ENCODE measurements at places on chromosomes 5 and 9.

DNA sequence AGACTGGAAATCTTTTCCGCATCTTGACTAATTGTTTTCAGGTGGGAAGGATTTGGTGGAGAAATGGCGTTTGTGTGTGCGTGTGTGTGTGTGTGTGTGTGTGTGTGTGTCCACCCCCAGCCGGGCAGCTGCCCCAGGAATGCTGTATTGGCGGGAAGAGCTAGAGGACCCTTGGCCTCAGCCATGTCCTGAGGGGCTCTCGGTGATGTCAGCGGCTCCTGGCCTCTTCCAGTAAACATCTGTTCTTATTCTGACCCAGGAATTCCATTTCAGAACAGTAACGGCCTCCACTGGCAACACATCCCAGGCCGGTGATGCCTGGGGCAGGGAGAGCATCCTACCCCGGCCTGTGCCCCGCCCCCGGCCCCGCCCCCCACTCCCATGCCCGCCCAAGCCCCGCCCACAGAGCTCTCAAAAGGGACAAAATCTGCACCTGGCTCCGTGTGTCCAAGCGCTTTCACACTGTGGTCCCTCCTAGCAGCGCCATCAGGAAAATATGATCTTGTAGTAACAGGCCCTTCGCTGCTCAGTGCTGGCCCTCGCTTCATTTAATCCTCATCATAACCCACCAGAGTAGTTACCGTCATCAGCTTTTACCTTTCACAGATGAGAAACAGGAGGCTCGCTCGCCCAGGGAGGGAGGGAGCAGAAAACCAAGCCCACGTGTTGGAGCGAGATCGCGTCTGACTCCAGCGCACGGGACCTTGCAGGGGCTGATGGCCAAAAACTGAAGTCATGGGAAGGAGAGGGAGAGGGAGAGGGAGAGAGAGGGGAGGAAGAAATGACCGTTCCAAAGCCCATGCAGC is 18.9 kb downstream of the ADAMTS2 start:
- no peak for DNase-seq

DNA sequence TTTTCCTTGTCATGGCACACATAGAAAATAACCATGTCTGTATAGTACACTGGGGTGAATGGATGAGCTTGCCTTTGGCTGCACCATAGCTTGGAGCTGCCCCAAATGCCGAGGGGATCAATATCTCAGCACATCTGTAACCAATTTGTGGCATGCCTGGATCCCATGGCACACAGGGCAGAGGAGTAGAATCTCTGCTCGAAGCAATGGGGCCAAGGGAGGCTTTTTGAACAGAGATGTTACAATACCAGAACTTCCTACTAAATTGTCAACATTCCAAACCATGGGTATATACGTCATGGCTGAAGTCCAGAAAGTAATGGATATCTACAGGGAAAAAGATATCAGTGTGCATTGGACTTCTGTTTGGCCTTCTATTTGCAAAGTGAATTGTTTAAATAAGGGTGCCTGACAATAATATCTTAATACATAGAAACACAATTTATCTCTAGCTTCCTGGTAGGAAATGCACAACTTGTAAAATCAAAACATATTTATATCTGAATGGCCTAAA is 39.0 kb downstream of the ESM1 start:
- no peak for DNase-seq

DNA sequence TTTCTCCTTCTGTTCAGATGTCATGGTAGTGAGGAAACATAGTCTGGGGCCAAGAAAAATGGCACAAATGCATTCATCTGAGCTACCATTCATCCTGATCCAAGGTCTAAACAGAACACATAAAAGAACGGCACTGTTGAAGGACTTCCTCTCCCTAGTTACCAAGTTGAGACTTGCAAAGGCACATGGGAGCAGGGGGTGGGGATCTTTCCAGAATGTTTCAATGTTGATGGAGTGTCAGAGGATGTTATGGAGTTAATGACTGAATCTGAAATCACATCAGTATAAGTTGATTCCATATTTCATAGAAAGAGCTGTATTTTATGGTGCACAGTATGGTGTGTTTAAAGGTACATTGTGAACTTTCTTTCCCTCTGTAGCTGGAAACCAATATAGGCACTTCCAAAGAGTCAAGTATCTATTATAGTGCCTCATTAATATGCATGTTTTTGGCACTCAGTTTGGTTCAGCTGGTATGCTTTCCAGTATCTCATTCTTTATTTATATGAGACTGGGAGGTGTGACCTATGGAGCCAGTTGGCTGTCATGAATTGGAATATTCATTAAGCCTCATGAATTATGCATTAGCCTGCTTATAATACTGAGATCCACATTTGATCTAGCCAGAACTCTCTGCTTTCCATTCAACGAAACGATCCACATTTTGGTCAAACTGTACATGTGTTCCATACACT is 603.0 kb downstream of the NR2F1-AS1 start:
- DNase-seq, result no peak

DNA sequence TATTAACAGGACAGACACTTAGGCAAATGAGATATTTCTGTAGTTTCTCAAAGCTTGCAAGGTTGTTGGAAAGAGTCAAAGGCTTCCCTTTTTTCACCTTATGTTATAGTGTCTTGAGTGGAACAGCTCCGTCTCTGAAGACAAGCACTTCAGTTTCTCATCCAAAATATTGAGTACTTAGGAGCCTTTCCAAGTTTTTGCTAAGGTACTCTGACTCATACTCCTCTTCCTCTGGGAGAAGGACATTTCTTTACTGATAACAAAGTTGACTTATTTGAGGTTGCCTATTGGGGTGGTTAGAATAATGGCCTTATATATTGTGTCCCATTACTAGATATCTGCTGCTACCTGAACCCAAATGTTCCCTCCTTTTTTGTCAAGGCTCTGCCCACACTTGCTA is 869.6 kb downstream of the MAT2B start:
- DNase-seq, result no peak

DNA sequence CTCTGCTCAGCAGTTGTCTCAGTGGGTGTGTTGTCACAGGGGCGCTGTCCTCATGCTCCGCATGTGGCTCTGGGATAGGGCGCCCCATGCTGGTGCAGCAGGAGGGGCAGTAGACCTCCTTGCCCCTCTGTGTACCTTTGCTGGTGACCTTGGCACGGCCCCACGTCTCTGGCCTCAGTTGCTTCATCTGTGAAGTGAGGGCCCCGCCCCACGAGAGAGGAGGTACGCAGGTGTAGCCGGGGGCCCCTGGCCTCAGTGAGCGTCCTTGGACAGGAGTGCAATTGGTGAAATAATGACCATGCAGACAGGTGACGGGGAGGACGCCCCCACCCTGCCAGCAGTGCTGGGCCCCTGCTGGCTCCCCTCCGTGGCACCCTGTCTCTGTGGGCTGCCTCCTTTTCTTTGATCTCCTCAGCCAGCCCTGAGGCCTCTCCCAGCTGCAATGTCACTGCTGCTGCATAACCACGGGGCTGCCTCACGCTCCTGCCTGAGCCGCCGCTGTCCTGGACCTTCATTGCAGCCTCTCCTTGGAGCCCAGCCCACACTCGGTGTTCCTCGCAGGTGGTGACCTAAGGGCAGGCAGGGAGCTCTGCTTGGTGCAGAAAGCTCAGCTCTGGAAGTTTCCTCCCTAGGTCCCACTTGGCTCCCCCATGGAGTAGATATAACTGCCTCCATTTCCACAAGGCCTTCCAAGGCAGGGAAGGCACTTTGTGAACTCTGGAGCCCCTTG is 57.3 kb downstream of the PHF2 start:
- DNase-seq, result no peak

- no peak for DNase-seq
Measured at GRCh38 chr5:139105621-139106071, 92.5 kb downstream of the SIL1 start.

GRCh38 chr9:114097613-114098020 is 1.5 kb downstream of the KIF12 start:
- DNase-seq, result no peak

DNA sequence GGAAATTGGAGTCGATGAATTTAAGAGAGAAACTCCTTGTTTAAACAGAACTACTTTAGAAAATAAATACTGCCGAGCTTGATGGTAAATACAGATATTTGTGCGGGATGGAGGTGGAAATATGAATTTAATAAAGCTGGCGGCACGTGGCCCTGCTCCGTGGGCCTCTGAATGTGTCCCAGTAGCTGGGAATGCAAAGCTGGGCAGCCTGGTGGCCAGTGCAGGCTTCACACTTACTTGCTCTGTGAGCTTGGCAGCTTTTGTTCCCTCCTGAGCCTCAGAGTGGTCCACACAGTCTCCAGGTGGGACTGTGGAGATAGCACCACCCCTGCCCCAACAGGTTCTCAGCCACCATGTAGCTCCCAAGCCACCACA is 45.9 kb downstream of the BARX1 start:
- no peak for DNase-seq

DNA sequence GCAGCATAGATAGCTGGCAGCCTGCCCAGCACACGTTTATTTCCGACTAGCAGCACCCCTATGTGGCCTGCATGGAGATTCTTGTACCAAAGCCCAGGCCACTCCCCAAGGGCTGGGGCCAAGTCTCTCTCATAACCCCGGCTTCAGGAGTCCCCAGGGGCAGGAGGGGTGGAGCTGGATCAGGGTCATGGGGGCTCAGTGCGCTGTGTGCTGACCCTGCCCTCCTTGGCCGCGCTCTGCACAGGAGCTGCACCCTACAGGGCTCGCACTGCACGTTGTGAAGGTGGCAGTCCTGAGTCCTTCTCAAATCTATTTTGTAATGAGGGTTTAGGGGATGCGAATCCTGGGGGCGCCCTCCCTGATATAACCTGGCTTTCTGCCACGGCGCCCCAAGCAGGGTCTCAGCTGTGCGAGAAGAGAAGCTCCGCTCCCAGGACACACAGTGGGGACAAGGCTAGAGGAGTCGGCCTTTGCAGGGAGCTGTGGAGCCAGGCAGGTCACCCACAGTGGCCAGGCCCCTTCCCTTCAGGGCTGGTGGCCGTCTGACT is 28.6 kb downstream of the NKD2 start:
- DNase-seq, result no peak

DNA sequence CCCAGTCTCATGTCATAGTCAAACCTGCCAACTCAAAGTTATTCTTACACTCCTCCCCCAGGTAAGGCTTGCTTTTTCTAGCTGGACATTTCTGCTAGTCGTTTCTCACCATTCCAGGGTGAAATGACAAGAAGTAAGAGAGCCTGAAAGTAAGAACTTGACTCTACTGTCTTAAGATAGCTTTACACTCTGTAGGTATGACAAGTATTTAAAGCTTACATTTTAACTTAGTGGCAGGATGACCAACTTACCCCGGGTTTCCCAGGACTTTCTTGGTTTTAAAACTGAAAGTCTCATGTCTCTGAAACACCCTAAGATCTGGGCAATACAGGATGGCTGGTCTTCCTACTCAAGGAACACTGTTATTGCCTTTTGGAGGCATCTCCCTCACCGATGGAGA is 67.5 kb upstream of the PIK3R1 start:
- no peak for DNase-seq

DNA sequence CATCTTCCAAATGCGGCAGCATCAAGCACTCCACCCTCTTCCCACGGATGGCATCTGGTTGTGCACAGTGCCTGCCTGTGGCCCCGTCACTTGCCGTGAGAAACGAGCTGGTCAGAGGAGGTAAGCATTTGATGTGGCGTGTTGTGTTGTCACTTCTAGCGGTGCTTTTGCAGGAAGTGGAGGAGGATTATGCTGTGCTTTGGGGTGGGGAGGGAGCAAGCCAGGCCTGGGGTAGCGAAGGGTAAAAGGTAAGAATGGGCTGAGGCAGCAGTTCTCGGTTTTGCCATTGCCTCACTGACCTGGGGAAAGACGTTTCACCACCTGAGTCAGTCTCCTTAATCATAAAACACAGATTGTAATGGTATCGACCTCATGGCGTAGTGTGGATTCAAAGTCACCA is 2.3 kb upstream of the POMT1 start:
- DNase-seq, result no peak

DNA sequence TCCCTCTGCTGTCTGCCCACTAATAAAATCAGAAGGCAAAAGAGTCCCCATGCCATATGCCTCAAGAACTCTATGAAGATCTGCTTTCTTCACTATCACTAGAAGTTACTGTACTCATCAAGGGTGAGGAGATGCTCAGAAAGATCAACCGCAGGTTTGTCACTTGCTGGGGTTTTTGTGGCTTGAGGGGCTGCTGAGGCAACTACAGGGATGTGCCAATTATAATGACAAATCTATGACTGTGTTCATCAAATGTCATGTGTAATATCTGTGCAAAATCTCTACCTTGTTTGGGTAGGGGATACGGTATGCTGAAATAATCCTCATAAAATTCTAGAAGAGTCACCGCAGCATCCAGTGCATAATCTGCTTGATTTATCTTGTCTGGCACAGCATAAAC is 13.0 kb downstream of the ERAP1 start:
- no peak for DNase-seq

DNA sequence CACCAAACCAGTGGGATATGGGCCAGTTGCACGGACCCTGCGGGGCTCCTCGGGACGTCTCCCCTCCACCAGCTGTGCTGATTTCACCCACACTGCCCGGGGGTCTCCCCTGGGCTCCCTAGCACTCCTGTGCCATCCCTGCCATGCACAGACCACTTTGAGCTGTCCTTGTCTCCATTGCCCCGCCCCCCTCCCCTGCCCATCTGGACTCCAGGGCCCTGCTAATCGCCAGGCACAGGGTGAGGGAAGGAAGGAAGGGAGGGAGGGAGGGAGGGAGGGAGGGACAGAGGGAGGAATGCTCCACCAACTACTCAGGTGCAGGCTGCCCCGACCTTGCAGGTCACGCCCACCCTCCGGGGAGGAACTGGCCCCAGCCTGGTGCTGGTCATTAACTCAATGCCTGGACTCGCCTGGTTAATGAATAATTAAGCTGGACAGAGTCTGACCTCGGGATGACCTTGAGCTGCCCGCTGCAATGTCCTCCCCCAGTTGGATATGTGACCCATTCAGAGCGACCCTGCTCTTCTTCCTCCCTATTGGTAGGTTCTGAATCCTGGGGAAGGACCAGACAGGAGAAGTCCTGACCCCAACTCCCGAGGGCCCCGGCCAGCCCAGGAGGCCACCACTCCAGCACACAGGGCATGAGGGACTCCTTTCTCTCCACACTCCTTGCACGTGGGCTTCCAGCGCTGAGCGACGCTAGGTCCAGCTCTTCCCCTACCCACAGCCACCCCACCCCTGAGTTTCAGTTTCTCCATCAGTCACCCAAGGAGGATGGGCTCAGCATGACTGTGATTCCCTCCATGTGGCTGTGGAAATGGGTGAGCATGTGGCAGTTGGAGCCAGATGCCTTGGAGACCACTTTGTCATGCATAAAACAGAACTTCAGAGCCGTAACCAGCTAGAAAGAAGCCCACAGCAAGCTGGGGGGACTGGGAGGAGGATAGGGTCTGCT is 62.1 kb downstream of the C9orf50 start:
- no peak for DNase-seq

- DNase-seq, result no peak
Measured at GRCh38 chr9:126374366-126374781, 47.7 kb downstream of the MVB12B start.

Measured in cortex of kidney (tissue), 1 donor.